Right hindlimb (tissue), 1 donor: ENCODE measurements at places on chromosomes 5 and 9.
A peak's percentile ranks its signal among the peaks of the same experiment; 100 is the strongest.

DNA sequence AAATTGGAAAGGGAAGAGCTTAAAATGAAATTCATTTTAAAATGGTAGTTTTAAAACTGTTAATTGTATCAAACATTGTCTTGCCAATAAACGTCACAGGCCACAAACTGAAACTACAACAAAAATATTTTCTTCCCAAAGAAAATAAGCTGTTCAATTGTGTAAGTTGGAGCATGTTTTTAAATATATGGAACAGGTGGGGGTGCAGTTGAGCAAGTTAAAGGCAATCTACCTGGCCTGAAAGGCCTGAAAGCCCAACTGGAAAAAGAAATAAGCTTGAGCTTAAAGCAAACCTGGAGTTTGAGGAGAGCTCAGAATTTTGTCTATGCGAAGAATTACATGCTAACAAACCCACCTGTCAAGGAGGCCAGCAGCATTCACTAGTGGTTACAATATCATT, 439.5 kb downstream of the ACTL7B start:
- no peak for DNase-seq

- DNase-seq: no peak
Observed at GRCh38 chr5:137446615-137447014, 52.5 kb downstream of the SPOCK1 start.

DNA sequence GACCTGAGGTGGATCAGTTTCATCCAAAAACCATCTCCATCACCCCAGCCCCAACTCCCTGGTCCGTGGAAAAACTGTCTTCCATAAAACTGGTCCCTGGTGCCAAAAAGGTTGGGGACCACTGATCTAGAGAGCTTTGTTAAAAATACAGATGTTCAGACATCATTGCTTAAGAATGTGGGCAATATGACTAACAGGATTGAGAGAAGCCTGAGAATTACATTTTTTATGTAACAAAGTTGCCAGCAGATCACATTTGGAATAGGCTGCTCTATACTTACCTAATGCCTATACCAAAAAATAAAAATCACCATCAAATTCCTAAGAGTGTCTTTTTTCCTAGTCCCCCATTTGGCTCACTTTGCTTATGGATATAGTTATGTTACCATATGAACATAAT, 143.3 kb downstream of the RAPGEF6 start:
- DNase-seq: no peak

DNA sequence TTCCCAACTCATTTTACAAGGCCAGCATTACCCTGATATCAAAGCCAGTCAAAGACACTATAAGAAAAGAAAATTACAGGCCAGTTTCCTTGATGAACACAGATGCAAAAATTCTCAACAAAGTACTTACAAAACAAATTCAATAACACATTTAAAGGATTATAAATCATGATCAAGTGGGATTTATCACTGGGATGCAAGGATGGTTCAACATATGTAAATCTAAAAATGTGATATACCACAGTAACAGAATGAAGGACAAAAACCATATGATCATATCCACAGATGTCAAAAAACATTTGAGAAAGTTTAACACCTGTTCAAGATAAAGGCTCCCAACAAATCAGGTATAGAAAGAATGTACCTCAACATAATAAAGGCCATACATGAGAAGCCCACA, 130.6 kb downstream of the NDUFS4 start:
- DNase-seq: no peak

- no peak for DNase-seq
Observed at GRCh38 chr5:171308453-171309275, at the start of gene TLX3. Gene TLX3, plus strand, starts transcription at chr5:171309248. Its CDS starts 118 bp downstream, at chr5:171309366.

DNA sequence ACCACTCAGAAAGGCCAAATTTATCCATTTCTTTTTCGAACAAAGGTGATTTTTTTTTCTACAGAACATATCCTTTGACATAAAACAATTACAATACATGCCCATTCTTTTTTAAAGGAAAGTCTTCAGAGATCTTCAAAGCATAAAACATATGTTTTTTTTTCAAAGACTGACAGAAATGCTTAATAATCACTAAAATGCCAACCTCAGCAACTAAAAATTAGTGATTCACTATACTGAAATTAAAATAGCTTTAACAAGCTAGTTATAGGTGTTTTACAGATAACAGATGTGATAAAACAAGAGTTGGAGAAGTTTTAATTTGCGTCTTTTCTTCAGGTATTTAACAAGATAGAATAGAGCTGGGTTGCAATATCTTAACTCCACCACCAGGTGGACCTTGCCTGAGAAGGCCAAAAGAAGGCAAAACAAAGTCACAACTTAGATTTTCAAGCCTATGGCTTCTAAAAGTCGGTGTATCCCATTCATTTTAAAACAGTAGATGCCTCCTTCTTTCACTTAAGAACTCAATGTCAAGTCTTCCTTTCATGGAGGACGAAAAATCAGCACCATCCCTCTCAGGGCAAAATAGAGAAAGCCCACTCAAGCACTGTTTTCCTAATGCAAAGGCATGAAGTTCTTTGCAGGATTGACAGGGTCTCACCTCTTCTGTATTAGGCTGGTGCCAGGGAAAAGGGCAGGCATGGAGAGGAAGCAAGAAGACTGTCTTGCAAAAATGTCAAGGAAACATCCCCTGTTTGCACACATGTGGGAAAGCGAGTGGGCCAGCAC, 31.1 kb upstream of the CPLX2 start:
- no peak for DNase-seq

DNA sequence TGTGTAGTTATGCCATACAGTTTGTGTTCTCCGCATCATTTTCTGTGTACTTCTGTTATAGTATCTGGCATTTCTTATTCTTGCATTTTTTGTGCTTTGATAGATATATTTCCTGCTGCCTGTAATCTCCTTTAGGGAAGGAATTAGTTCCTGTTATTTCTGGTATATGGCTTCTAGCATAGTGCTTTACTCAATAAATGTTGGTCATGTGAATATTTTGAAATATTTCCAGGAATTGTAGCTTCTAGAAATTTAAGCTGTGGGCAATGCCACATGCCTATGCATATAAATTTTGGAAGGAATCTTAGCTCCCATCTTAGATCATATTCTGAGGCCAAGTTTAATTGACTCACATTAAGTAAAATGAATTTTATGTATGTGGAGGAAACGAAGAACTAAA, 11.5 kb upstream of the PRRC1 start:
- no peak for DNase-seq

DNA sequence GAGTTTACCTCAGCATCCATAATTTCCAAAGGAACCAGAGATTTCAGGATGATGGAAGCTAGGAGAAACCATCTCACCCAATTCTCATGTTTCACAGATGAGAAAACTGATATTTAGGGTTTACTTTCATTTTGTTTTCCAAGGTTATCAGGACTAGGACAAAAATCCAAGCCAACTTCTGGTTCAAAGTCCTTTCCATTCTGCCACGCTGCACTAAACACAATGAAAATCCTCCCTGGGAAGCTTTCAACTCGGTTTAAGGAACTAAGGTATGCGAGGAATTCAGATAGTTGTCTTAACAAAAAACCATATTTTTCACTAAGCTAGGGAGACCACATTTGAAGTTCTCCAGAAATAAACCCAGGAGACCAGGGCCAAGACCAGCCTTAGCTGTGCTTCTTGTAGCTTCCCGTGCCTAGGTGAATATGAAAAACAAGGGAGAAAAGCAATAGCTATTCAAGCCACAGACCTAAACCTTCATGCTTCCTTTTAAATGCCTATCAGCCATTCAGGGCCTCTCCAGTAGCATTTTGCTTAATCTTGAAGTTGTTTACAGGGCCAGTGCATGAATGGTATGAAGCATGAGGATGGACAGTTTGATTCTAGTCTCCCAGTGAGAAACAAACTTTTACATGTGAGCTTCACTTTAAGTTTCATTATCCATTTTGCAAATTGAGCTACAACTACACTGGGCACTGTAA, 167.9 kb downstream of the DENND1A start:
- no peak for DNase-seq

GRCh38 chr5:165459232-165459631, 1953.8 kb downstream of the MAT2B start:
- no peak for DNase-seq

- DNase-seq: no peak
Observed at GRCh38 chr9:42386477-42386876, 203.0 kb downstream of the SPATA31A6 start.

- peak; percentile 92 for DNase-seq
Observed at GRCh38 chr9:134546246-134546731, 95.3 kb upstream of the COL5A1 start.

DNA sequence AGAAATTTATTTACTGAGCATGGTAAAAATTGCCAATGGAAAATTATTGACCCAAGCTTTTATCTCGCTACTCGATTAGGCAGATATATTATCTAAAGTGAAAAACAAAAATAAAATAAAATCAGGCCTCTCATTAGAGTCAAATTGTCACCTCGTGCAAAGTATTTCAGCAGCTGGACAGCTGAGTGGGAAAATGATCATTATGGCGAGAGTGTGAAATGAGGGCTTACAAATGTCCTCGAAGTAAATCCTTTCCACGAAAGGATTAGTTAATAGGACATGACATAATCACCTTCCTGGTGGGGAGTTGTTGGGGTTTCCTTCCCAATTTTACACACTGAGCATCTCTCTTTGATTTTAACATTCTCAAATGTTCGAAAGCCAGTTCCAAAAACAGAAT, 5.4 kb upstream of the DPYSL3 start:
- no peak for DNase-seq

DNA sequence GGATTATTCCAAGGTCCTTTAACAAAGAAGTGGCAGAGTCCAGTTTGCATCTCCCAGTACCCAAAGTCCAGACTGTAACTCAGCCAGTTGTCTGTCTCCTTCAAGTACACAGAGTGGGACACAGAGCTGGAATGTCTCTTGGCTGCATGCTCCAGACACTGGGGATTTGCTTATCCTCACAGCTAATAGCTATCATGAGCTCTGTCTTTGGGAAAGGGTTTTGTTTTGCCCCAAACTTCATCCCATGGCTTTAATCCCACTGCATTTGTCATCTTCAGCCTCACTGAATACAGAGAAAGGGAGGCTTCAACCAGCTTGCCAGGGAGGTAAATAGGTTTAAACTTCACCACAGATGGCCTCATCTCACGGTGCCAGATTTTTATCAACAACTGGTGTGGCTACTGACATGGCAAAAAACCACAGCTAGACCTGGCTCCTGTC, 412.2 kb upstream of the SLC24A2 start:
- DNase-seq: no peak

DNA sequence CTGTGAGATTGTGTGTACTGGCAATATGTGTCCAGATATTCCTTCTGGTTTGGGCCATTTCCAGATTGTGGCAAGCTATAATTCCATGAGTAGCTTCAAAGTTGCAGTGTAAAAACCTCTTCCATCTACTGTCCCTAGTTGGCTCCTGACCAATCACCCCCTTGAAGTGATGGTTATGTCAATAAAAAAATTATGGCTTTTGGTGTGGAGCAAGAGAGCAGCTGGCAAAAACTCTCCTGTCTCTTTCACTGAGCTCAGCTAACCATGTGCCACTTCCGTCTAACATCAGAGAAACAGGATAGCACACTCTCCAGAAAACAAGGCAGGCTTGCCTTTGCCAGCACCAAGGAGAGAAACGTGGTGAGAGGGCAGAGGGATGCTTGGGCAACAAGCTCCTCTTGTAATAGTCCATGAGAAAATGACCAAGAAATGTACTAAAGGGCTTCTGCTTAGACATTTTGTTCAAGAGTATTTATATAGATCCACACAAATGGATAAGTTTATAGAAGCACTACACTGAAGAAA, 914.4 kb upstream of the SEMA6A start:
- no peak for DNase-seq

DNA sequence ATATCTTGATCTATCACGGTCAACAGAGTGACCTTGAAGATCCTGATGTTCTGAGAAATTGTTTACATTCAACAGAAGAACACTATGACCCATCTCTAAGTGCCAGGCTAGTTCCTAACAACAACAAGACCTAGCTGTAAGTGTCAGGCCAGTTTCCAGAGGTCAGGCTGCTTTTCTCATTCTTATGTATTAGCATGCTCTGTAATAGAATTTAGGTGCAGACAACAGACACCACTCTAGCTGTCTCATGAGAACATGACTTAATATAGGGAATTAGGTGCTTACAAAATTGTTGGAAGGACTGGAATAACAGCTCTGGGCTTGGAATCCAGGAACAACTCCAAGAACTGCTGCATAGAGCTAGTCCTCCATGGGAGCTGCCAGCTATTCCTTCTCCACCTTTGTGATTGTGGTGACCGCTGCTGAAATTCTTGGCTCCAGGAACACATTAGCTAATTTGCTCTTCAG, 138.7 kb downstream of the SNX18 start:
- peak; percentile 46 for DNase-seq

DNA sequence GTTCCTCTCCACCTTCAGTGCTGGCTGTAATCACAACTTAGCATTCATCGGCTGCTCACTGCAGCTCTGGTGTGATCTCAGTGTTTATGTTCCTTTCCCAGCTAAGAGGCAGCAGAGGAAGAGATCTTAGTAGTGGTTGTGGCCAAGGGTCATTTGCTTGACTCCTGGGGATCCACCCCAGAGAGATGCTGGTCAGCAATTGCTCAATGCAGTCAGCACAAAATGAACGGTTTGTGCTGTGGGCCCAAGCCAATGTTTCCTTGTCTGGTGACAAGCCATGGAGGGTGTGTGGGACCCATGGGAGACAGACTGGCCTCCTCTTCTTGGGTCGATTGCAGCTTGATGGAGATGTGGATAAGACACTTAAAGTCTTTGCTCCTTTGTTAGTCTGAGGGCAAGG, 16.1 kb upstream of the FRMD3 start:
- DNase-seq: no peak
